Epithelial cell of proximal tubule (primary cell): ENCODE measurements at places on chromosomes 3 and 15. TPM values are rescaled to one million over a fixed set of nuclear protein-coding genes. Genes with fewer than 3 reads are reported as not detected.

GRCh38 chr3:127536830-127537812 lies 53.4 kb downstream of the TPRA1 start:
- no peak for DNase-seq

DNA sequence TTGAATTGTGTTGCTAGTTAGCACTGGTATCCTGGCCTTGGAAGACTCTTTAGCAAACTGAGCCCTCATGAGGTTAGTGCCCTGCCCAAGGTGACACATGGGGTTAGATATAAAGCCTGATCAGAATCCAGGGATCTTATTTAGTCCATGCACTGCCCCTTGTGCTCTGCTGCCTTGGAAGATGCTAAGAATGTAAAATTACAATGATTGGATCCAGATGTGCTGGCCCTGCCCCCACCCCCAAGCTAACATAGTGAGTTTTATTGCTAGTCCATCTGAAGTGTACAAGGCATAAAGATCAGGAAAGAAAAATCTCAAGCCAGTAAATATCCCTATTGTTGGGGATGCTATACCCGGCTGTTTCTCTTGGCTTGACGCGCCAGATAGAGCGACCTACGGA lies 248.1 kb upstream of the C2CD4B start:
- no peak for DNase-seq

CPLX3 gene
- total RNA-seq, result not detected in 2 replicates

- DNase-seq, result no peak
Observed at GRCh38 chr3:87267953-87268645, 8.3 kb downstream of the POU1F1 start.

CADPS gene
- not detected in 2 replicates for total RNA-seq

DNA sequence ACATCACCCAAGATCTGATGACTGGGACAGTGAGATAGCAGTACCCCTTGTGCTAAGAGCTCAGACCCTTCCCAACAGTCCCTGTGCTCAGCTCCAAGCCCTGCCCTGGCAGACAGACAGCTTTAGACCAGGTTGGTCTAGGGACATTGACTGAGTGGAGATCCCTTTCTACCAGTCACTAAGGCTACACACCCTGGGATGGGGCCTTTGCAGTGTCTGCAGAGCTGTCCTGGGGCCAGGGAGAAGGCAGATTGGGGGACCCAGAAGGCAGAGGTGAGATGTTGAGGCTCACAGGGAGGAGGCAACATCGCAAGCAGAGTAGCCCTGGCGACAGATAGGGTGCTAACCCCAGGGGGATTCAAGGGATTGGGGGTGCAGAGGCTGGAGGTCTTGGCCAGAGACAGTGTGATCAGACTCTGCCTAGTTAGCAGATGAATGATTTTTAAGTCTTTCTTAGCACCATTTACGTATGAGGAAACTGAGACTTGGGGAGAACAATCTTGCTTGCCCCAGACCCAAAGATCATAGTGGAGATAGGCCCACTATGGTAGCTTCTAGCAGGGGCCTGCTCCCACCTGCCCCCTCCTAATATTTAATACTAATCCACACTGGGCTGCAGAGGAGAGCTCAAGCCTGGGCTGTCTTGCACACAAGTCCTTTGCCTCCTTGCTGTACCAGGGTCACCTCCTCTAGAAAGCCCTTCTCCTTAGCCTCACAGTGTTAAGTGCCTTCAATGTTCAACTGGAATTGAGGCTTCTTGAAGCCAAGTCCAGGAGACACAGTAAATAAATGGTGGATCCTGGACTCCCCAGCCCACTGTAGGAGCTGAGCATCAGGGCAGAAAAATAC lies 32.6 kb downstream of the HMCES start:
- DNase-seq, result no peak

DNA sequence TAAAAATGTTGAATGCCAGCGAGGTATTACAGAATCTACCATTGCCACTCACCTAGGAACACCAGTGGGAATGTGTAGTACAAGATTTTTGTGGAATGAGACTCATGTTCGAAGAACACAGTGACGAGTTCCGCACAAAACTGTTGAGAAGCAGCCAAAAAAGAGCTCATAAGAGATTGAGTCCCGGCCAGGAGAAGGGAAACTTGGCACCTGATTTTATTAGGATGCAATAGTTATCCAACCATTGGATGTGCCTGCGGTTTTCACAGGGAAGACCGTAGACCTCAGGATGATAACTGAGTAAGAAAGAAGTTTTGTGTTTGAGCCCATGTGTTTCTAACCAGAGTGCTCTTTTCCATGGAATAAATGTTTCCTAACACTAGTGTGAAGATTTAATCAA lies 88.9 kb downstream of the PTPRG start:
- DNase-seq, result peak; percentile 33

ROPN1B gene
- total RNA-seq, result not detected in 2 replicates

LCTL gene
- total RNA-seq, result 0.23 and 0.80 TPM in 2 replicates

SLC24A5 gene
- not detected in 2 replicates for total RNA-seq

KLHL6 gene
- not detected in 2 replicates for total RNA-seq

- no peak for DNase-seq
Observed at GRCh38 chr3:27714146-27714526, 8.0 kb downstream of the EOMES start.

GRCh38 chr3:111081008-111081545 lies 9.5 kb downstream of the NECTIN3 start:
- DNase-seq, result no peak

DNA sequence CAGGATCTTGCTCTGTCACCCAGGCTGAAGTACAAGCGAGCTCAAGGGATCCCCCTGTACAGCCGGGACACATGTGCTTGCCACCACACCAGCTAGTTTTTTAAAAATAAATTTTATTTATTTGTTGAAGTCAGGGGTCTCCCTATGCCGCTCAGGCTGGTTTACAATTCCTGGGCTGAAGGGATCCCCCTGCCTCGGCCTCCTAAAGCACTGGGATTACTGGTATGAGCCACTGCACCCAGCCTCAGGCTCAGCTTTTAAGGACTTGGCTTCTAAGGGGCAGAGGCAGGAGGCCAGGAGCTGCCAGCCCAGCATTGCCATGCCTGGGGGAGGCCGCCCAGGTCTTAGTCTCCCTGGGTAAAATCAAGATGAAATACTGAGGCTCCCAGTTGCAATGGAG lies 37.3 kb downstream of the HCN4 start:
- DNase-seq, result no peak

CPB1 gene
- total RNA-seq, result not detected in 2 replicates

GRCh38 chr15:58438111-58438510 lies 6.3 kb downstream of the LIPC start:
- DNase-seq, result no peak

CHRM5 gene
- total RNA-seq, result not detected in 2 replicates

DNA sequence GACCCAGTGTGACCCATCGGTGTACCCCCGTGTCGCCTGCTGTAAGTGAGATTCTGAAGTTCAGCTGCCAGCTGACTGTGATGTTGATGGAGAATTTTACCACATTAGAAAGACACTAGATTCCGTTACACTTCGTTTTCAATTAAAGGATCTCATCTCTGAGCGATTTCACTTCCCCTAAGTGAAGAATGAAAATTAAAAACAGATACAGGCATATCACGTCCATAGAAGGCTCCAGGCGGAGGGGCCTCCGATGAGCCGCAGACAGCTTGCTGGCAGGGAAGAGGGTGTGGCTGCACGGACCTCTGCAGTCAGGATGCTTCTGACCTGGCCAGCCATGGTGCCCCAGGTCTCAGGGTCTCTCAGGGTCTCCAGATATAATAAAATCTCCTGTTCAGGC lies 6.6 kb upstream of the CPN2 start:
- no peak for DNase-seq

DNA sequence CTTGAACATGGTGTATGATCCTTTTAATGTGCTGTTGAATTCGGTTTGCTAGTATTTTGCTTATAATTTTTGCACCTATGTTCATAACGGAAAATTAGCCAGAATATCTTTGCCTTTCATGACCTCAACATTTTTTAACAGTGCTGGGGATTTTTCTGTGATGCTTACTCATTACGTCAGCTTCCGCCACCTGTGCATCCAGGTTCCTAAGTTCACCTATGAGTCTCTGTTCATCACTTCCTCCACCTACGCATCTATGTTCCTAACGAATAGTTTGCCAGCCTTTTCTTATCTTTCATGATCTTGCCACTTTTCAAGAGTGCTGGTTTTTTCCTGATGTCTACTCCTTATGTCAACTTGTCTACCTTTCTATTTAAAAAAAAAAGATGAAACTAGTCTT lies 16.5 kb downstream of the AADACL2 start:
- no peak for DNase-seq

DNA sequence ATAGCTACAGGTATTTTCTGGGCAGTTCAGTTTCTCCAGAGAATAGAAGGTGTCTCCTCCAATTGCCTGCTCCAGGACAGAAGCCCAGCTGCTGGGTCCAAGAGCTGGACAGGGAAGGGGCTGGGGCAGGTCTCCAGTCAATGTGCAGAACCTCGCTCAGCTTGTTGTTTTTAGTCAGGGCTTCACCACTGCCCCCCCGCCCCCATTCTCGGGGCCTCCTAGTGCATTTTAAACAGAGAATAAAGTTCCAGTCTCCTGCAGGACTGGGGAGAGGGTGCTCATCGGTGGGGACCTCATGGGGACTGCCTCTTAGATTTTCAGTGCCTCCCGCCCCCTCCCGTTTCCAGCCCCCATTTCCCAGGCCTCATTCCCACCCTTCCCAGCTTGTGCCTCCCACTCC lies 216.6 kb downstream of the XXYLT1 start:
- DNase-seq, result no peak

CORO2B gene
- total RNA-seq, result 13.5 and 18.3 TPM in 2 replicates

BSN gene
- under 0.01 and 0.46 TPM in 2 replicates for total RNA-seq

DNA sequence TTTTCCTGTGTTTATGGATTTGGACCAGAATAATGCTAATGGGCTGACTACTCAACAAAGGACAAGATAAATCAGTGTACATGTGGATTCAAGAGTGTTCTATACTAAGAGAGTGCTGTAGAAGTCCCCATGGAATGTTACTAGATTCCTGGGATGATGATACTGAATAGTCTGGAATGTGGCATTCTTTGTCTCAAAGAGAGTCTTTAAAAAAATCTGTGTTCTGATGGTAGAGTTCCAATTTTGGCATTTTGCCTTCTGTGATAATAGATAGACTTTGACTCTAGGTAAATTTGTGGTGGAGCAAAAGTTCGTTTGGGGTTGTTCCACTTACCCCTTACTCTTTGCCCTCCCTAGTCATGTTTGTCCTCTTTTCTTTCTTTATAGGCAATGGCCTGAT lies 43.7 kb downstream of the NMD3 start:
- DNase-seq, result no peak

- DNase-seq, result no peak
Observed at GRCh38 chr3:147701195-147701594, 292.0 kb downstream of the ZIC1 start.

- no peak for DNase-seq
Observed at GRCh38 chr3:105771392-105771791, 97.4 kb downstream of the CBLB start.

GRCh38 chr3:71299160-71299559 lies 284.4 kb downstream of the FOXP1 start:
- no peak for DNase-seq

- no peak for DNase-seq
Observed at GRCh38 chr15:64166102-64166890, 3.5 kb upstream of the PPIB start.

- no peak for DNase-seq
Observed at GRCh38 chr15:100124936-100125335, 216.8 kb downstream of the ADAMTS17 start.

CCDC13 gene
- total RNA-seq, result 0.65 and 1.7 TPM in 2 replicates

- DNase-seq, result peak; percentile 75
Observed at GRCh38 chr3:102354818-102355515, 79.8 kb upstream of the ZPLD1 start.

GOLGA8J gene
- not detected in 2 replicates for total RNA-seq

DNA sequence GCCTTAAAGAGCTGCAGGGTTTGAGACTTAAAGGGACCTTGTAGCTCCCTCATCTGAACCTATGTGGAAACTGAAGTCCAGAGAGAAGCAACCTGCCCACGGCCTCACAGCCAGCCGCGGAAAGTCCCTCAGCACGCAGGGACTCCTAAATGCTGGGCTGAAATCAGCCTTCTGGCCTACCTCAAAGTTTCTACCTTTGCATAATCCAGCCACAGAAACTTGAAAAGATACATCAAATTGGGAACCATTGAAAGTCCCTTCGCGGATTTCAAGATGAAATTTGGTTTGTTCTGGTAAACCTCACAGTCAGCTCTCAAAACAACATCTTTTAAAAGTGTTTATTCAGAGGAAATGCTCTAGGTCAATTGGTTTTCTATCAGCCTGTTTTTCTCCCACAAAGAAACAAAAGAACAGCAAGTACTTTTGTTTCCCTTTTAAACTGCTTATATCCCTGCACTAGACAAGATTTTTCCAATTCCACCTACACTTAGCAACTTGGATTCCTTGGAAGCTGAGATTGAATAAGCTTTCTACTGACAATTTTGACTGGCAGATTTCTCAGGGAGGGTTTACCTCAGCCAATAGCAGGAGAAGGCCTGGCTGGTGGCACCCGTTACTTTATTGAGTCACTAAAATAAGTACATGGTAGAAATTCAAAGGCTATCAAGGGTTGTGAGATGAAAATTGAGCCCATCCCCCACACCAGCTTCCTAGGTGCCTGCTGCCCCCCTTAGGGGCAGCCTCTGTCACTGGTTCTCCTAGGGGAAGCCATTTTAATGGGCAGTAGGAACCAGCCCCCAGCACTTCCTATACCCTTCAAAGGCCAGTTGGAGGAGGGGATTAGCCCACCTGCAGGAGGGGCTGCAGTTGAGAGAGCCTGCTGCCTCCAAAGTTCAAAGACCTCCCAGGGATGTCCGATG lies 171.2 kb downstream of the ADAMTS17 start:
- DNase-seq, result no peak

DNA sequence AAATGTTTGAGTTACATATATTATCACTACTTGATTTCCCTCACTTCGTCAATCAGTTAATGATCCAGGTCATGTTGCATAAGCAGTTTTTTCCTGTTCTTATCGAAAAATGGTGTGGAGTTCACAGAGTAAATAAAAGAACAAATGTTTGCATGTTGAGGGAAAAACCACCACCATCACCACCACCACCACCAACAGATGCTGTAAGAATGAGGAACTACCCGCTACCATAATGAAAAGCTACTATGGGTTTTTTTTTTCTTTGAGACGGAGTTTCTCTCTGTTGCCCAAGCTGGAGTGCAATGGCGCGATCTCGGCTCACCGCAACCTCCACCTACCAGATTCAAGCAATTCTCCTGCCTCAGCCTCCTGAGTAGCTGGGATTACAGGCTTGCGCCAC lies 27.6 kb downstream of the RUBCN start:
- no peak for DNase-seq

DNA sequence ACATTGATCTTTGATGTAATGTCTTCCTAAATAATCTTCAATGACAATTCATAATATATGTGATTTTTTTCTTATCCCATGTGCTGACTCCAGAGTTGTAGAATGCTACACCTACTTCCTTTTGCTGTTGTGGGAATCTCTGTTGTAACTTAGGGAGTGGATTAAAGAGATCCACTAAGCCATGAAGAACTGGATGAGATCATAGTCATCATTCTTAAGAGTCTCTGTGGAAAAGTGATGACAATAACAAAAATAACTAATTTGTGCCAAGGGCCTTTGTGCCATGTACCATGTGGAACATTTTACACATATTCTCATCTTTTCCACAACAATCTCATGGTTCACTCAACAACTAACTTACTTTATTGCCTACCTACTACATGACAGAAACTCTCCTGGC lies 162.9 kb upstream of the PDZRN3 start:
- DNase-seq, result peak; percentile 53

GHSR gene
- not detected in 2 replicates for total RNA-seq

- DNase-seq, result no peak
Observed at GRCh38 chr3:57980416-57980815, 27.8 kb upstream of the FLNB start.

GRCh38 chr3:69535613-69536012 lies 149.7 kb upstream of the FRMD4B start:
- DNase-seq, result no peak

GRCh38 chr3:62143843-62144450 lies 229.4 kb downstream of the FEZF2 start:
- no peak for DNase-seq
